ENCODE measurements at places on chromosomes 6 and 20. TPM values are rescaled to one million over a fixed set of nuclear protein-coding genes. Genes with fewer than 3 reads are reported as not detected.

FAM162B gene
- not detected for total RNA-seq

HLA-DRB1 gene
- total RNA-seq: not detected

SMIM8 gene
- 2.4 TPM for total RNA-seq

DAAM2 gene
- total RNA-seq: not detected

CDSN gene
- not detected for total RNA-seq

RIPPLY2 gene
- total RNA-seq: not detected
